ENCODE measurements at places on chromosomes 12 and 14.

DNA sequence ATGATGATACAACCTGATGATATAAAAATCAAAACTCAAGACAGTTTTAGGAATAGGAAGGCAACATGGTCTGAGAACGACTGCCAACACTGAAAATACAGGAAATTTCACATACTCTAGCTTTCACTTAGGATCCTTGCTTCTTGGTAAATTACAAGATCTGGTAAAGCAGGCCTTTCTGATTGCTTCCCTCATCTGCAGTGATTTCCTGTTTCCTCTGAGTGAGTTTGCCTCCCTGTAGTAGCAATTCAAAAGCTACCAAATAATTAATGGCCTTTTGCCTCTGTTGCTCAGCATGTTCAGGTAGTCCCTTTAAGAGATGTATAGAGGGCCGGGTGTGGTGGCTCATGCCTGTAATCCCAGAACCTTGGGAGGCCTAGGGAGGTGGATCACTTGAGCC is 2.0 kb upstream of the IRAK3 start:
- no peak for DNase-seq

DNA sequence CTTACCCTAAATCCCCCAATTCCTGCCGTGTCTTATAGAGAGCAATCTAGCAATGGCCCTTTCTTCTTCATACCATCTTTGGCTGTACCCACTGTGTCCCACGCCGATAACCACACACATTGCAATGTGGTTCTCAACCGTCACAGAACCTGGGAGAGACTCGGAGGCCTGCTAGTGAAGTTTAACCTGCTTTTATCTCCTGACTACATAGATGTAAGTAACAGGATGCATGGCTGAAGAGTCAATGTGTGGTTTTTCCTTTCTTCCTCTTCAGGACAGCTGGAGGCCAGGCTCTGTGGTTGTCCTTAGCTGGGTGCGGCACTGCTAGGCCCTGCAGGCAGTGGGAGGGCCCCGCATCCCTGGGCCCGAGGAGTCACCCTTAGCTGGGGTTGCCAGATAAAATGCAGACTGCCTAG is 51.3 kb downstream of the ZNF664 start:
- DNase-seq: no peak

DNA sequence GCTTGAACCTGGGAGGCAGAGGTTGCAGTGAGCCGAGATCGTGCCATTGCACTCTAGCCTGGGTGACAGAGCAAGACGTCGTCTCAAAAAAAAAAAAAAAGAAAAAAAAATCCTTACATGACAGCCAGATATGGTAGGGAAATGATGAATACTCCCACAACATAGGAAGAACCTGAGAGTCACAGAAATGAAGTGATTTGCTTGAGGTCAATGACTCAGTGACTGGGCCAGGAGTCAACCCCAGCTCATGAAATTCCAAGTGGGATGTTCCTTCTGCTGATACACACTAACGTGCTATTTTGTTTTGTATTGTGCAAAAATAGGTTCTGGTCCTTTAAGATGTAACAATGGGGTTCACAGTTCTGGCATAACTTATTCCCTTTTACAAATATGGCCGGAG is 9.0 kb downstream of the RHOF start:
- DNase-seq: peak; percentile 77

GRCh38 chr12:52552055-52552454 is 890 bp downstream of the KRT71 start:
- no peak for DNase-seq

DNA sequence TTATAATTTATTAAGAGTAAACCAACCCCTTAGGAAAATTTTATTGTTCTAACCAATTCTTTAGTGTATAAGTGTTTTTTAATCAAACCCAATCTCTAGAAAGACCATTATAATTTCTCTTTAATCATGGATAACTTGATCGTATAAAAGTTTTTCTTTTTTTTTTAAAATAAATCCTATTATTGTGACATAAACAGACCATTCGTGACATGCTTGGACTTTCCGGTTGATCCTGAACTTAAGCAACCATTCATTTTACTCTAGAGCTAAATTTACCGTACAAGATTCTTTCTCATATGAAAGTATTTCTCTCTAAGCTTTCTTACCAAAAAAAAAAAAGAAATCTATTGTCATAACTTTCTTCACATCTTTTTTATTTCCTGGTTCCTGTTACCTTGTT is 32.6 kb upstream of the SLC38A4 start:
- no peak for DNase-seq

GRCh38 chr12:66449531-66449930 is 147.2 kb downstream of the HELB start:
- DNase-seq: no peak

- no peak for DNase-seq
These were observed 2.9 kb upstream of the RTL1 start for GRCh38 chr14:100906420-100906819.

DNA sequence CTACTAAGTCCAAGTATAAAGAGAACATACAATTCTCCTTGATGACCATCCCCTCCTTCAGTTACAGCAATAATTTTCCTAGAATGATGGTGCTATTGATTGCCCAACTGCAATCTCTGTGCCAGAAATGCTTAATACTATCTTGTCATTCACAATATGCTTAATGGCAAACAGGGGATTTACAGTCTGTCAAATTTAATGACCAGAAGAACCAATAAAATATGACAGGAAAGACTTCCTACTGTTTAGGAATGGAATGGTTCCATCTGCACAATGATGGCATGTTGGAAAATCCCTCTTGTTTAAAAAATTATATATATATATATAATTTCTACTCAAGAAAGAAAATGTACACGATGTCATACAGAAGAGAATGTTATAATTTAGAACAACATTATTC is 623.2 kb downstream of the CCER1 start:
- DNase-seq: no peak

DNA sequence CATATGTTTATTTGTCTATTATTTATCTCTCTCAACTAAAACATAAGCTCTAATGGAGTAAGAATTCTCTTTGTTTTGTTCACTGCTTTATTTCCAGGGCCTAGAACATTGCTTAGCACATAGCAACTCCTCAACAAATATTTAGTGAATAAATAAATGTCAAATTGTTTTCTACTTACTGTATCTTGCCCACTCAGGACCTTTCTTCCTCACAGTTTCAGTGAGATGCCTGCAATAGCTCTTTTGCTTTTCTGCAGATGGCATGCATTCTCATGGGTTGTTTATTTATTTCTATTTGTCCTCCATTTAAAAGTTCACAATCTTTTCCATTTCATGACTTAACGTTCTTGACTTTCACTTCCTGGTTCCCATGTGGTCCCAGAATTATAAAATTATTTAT is 94.9 kb upstream of the TTC7B start:
- DNase-seq: peak; percentile 7

DNA sequence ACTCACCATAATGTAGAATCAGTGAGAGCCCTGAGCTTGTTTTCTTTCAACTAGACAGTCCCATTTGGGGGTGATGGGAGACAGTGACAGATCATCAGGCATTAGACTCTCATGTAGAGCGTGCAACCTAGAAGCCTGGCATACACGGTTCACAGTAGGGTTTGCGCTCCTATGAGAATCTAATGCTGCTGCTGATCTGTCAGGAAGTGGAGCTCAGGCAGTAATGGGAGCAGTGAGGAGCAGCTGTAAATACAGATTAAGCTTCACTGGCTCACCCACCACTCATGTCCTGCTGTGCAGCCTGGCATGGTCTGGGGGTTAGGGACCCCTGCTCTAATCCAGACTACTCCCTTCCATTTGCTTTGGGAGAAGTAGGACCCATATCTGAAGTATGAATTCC is 55.6 kb downstream of the FNTB start:
- DNase-seq: no peak

DNA sequence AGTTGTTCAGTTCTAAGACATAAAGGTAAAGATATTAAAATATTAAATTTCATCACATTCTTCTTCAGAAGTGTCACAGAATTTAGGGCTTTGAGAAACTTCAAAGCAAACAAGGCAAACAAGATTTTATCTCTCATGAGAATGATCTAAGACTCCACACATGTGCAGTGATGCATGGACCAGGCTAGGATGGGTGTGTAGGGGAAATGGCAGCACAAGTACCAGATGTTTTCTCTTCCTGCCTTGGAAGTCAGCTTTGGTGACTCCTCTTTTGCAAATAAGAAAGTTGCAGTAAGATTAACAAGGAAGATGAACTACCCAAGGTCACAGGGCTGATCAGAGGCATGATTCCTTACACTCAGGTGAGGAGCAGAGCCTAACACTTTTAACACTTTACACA is 163.8 kb upstream of the LMNTD1 start:
- DNase-seq: no peak

DNA sequence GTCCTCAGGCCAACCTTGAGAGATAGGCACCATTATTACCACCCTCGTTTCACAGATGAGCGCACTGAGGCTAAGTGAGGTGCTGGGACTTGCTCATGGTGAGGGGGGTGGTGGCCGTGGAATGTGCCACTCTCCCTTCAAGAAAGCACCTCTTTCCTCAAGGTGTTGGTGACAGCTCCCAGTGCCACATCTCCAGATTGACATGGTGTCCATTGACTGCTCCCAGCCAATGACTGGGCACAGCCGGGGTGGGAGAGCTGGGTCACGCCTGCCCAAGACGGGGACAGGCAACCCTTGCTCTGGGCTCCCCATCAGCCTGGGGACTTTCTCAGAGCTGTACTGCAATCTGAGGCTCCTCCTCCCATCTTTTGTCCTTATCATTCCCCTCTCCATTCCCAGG is 21.0 kb upstream of the MYL2 start:
- no peak for DNase-seq

GRCh38 chr14:33499687-33500086 is 451.2 kb downstream of the EGLN3 start:
- no peak for DNase-seq

GRCh38 chr12:105761075-105761474 is 377.7 kb downstream of the NUAK1 start:
- DNase-seq: no peak

- no peak for DNase-seq
These were observed 51.8 kb downstream of the FOXN3 start for GRCh38 chr14:89365061-89365801.

GRCh38 chr12:619346-619745 is 43.9 kb downstream of the NINJ2 start:
- no peak for DNase-seq

DNA sequence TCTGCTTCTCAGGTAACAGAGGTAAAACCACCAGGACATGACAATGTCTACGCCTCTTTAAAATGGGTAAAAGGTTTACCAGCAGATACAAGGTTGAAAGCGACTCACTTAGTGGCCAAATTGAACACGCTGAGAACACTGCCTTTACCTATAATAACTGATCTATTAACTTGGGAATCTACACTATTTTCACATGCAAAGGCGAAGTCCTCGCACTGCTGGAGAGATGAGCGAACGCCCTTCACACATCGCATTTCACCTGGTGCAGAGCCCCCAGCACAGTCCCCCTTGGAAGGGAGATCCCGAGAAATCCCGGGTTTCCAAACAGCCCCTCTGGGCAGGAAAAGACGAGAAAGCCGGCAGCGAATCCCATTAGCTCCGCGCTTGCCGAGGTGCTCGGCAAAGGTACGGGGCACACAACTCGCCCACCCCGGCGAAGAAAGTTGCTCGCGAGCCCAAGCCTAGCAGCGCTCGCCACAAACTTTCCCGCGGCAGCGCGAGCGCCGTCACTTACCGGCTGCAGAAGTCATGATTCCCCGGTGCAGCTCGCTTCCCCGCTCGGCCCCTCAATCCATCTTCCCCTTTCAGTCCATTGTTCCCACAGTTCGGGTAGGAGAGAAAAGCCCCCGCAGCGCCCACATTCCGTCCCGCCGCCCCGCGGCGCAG is 423 bp downstream of the FGD6 start:
- DNase-seq: no peak

DNA sequence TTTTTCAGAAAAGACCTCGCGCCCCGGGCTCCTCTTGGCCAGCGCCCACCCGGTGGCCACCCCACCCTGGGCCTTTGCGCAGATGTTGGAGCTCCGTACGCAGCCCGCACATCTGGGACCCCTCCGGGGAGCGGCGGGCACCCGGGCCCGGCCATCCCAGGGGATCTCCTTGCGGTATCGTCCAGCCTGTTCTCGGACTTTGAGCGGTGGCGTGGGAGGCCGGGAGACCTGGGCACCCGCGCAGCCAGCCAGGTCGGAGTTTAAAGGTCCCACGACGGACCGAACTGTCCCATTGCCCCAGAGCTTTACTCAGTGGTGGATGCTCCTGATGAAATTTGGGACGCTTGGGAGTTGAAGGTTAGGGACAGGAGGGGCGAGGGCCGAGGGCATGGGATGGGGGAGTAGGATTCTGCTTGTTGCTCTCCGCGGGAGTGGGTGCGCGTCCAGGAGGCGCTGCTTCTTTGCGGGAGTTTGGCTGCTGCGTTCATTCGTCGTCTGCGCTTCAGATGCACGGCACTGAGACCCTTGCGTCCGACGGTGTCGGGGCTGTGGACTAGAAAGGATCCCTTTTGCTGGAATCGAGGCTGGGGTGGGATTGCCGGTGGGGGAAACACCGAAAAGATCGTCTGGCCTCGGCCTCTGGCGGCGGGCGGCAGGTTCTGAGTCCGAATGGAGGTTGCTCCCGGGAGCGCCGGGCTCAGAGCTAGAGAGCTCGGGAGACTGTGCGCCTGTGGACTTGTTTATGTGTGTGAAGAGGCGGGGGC is 1.4 kb downstream of the NTF3 start:
- DNase-seq: peak; percentile 25

DNA sequence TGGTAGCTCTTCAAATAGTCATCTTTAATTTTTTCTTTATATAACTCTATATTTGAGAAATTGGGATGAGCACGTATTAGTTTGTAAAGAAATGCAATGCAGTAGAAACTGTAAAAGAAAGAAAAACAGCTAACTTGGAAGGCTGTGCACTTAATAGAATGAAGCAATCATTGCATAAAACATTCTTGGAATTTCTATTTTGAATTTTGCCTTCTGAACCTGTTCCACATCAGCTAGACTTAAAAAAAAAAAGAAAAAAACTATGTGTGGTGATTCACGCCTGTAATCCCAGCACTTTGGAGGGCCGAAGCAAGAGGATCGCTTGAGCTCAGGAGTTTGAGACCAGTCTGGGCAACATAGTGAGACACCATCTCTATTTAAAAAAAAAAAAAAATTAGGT is 29.4 kb downstream of the SCN8A start:
- DNase-seq: no peak

GRCh38 chr12:113048716-113049127 is 7.8 kb upstream of the DTX1 start:
- DNase-seq: peak; percentile 86

DNA sequence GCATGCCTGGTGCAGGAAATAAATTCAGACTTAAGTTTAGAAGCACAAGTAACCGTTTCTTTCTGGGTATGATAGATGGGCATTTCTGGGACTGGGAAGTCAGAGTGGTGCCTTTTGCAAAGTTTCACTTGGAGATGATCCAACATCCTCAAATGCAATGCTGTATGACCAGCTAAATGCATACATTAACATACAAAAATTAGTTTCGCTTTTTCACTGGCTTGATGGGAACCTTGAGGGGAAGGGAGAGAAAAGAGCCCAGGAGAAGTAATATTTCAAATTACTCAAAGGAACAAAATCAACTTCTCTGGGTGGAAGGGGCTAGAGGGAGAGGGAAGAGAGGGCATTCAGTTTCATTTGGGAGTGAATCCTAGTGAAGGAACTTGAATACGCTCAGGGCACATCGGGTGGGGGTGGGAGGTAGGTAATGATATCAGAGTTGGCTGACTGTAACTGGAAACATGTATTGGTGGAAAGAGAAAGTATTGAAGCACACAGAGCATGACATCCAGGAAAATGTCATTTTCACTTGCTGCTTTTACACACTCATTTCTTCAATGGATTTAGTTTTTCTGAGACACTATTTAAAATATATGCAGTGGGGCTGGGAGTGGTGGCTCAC is 175.5 kb downstream of the PTPRO start:
- DNase-seq: no peak

- DNase-seq: no peak
These were observed 150.4 kb upstream of the MAX start for GRCh38 chr14:65252482-65253255.

- DNase-seq: no peak
These were observed 1146.4 kb downstream of the VRK1 start for GRCh38 chr14:97943619-97944018.
